C1 segment of cervical spinal cord (tissue), 14 donors: ENCODE measurements at places on chromosomes 11 and 22.

DNA sequence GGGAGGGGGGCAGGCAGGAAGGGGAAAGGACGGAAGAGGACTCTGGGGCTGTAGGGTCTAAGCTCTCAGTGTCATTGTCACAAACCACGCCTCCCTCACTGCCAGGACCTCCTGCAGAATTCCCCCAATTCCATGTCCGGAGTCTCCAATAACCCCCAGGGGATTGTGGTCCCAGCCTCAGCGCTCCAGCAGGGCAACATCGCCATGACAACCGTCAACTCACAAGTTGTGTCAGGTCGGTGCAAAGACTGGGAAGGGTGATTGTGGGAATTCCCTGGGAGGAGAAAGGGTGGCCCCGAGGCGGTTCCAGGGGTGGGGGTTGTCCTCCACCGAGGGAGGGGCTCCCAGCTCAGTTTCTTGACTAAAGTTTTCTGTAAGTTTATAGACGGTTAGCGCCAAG is 86.0 kb downstream of the FEZ1 start:
- DNase-seq: no peak

DNA sequence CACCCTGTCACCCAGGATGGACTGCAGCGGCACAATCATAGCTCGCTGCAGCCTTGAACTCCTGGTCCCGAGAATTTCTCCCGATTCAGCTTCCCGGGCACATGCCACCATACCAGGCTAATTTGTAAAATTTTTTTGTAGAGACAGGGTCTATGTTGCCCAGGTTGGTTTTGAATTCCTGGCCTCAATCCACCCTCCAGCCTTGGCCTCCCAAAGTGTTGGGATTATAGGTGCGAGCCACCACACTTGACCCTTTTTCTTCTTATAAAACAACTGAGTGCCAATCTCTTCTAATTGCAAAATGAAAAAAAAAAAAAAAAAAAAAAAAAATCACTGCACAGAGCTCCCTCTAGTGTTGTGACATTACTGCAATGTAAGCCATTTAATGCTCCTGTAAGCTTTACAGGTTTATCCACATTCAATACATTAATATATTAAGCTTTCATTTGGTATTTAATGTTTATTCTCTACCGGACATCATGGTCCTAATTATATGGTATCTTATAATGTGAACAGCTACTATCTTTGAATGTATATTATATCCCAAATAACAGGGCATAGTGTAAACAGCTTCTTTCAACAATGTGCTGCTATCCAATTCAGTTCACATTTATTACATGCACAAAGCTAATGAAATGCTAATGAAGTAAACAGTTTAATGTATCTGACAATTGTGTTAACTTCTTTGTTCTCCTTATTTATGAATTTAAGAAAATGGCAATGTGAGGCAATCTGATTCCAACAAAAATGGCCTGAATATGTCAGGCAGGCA is 44.6 kb downstream of the COPB1 start:
- DNase-seq: no peak

DNA sequence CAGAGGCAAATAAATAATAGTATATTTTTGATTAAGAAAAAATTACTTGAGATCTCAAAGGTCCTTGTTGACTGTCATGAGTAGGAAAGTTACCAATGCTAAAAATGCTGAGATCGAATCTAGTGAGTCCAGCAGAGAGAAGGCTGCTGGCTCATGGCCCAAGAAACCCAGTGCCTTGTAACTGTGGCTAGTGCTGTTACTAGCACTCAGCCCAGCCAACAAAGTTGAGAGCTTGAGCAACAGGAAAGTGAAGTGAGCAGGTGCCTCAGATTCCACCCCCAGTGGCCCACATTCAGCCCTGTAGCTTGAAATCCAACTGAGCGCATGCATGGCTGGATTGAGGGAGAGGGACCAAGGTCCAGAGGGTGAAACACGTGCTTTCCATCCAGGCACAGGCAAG is 398.2 kb downstream of the SHANK2 start:
- no peak for DNase-seq

DNA sequence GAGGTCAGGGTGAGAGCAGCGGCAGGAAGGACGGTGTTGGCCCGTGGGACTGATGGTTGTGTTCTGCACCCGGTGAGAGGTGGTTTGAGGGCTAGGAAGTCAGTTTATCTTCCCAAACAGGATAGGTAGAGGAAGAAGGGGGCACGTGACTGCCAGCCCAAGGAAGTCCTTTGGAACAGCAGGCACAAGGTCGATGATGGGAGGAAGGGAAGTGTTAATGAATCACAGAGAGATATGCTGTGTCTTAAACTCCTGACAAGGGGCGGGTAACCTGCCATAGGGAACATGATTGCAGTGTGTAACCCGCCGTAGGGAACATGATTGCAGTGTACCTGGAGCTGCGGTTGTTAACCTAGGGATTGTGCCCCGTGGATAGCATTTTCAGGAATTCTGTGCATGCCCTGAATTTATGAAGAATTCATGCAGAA is 49.0 kb downstream of the PRR5L start:
- no peak for DNase-seq

- DNase-seq: no peak
These were observed 67.0 kb downstream of the BCL2L13 start for GRCh38 chr22:17705546-17705945.
